Renal cortical epithelial cell (primary cell): ENCODE measurements at places on chromosomes 5 and 9.

- peak; percentile 93 for DNase-seq
Measured at GRCh38 chr9:95778957-95779356, 96.5 kb upstream of the ERCC6L2 start.

GRCh38 chr9:134844821-134845220 lies 35.8 kb upstream of the FCN2 start:
- DNase-seq: no peak

DNA sequence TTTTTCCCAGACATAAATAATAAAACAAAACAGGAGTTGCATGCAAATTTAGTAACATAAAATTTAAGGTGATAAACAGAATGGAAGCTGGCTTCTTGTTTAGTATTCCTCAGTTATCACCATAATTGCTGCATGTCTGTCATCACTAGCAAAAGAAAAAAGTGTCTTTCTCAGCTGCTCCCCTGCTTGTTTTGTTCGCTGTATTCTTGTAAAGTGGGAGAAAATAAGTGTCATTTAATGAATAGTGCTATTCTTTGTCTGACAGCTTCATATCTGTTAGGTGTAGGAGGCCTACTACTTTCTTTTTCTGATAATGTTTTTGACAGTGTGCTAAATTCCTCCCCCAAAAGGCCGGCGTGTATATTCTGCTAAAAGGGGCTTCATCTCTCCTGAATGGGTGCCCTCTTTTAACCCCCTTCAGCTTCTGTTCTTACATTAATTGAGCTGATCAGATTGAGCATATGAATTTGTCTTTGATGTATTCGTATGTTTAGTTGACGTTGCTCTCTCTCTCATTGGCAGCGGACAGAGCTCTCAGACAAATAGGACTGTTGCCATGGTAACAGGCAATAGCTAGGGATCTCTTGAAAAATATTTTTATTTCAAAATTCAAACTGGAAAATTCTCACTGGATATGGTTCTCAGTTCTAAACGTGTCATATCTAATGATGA lies 303.8 kb downstream of the KIAA0825 start:
- DNase-seq: no peak

GRCh38 chr5:177994063-177994462 lies 2.0 kb downstream of the PROP1 start:
- no peak for DNase-seq

DNA sequence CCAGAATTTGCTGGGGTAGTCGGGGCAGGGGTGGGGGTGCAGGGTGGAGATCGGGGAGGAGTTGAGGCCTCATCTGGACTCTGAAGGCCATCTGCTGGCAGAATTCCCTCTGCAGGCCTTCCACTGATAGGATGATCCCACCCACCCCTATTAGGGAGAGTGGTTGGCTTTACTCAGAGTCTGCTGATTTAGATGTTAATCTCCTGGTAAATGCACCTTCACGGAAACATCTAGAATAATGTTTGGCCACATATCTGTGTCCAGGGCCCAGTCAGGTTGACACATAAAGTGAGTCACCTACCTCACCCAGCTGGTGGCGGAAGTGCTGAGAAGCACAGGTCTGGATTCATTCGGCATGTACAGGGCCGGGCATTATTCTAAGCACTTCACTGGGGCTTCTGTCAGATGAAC lies 50.0 kb downstream of the DAPK1 start:
- peak; percentile 83 for DNase-seq

- no peak for DNase-seq
Measured at GRCh38 chr5:178125253-178125906, 5.4 kb upstream of the RMND5B start.
